ENCODE measurements at places on chromosomes 13 and 19.

- no peak for DNase-seq
Observed at GRCh38 chr19:50703915-50704796, 15.4 kb downstream of the SHANK1 start.

- no peak for DNase-seq
Observed at GRCh38 chr13:79675931-79676660, 195.1 kb downstream of the NDFIP2 start.

- no peak for DNase-seq
Observed at GRCh38 chr19:13503570-13504235, 2.6 kb downstream of the CACNA1A start.

GRCh38 chr13:100356426-100356825, 232.2 kb downstream of the GGACT start:
- DNase-seq, result no peak

DNA sequence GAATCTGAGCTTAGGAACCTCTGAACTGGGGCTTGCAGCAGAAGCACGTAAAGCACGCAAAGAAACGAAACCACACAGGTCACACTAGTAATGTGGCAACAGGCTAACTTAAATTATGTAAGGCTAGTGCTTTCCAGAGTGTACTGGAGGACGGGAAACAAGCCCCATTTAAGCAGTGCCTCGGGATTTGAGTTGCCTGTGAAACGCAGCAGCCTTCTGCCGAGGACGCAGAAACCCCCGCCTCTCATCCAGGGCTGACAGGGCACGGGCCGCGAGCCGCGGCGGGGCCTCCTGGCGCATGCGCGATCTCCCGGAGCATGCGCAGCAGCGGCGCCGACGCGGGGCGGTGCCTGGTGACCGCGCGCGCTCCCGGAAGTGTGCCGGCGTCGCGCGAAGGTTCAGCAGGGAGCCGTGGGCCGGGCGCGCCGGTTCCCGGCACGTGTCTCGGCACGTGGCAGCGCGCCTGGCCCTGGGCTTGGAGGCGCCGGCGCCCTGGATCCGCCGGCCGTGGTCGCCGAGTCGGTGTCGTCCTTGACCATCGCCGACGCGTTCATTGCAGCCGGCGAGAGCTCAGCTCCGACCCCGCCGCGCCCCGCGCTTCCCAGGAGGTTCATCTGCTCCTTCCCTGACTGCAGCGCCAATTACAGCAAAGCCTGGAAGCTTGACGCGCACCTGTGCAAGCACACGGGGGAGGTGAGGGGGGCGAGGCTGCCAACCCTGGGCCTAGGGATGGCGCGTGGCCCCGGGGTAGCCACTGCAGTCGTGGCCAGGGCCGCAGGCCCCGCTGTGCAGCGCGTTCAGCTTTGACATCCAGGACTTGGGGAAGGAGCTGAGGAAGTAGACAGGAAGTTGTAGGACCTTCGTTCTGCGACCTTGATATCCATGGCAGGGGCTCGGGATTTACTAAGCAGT, at the start of gene GTF3A:
TSS of gene GTF3A (plus strand) at position 374 of the 912 bp plus-strand sequence.
- peak; percentile 82 for DNase-seq

DNA sequence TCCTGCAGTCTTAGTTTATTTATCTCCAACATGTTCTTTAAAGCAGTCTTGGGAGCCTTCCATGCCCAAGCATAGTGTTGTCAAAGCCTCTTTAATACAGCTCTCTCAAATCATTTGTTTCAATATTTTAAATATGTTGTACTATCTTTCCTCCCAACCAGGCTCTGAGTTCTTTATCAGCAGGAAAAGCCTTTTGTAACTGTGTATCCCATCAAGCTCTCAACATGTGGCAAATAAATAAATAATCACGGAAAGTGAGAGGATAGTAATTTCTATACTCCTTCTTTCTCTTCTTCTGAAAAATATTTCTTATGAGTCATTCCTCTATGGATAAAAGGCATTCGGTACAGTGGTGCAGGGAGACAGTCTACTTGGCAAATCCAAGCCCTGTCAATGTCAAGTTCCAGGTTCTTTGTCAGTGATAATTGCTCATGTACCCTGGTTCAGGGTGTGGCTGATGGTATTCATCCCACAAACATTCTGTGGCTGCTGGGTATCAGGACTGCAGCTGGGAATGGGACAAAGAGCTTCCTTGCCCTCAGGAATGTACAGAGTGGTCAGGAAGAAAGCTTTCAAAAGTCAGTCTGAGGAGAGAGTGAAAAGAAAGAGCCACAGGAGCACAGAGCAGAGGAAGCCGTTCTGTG, 384.3 kb downstream of the EFNB2 start:
- no peak for DNase-seq

GRCh38 chr13:68806125-68806524, 1301.5 kb upstream of the ATXN8OS start:
- DNase-seq, result no peak

- no peak for DNase-seq
Observed at GRCh38 chr13:43389983-43390382, 366.6 kb downstream of the DNAJC15 start.

- DNase-seq, result no peak
Observed at GRCh38 chr19:18322318-18322758, 538 bp downstream of the LSM4 start.
